Left lobe of liver (tissue), 2 donors: ENCODE measurements at places on chromosomes 7 and 10. TPM values are rescaled to one million over a fixed set of nuclear protein-coding genes. Genes with fewer than 3 reads are reported as not detected.

DNA sequence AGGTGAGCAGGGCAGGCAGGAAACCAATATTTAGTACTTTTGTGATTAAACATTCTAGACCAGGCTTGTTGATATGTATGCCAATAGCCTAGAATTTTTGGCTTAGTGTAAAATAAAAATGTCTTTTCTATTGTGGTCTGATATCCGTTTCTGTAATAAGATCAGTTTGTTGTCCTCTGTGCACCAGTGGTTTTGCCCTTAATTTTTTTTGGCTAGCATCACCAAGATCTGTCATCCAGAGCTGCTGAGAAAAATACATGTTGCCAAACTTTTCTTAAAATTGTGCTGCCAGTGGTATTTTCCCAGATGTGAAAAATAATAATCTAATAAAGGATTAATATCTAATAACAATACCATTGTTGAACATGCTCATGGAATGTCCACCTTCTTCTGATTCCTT, 115.6 kb downstream of the TWIST1 start:
- no peak for DNase-seq

DNA sequence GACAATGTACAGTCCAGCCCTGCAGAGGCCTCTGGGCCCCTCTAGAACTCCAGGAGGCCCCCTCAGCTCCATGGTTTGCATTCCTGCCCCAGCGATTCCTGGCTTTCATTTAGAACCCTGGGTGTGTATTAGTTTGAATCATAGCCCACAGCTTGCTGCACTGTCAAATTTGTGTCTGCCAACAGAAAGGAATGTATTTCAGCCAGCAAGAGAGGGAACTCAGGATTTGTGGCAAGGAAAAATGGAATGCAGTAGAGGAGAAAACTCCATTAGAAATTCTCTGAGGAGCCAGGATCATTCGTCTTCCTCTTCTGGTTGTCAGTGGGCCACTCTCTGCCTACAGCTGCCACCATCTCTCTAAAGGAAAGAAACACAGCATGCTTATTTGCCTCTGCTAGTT, 27.9 kb upstream of the WDR11 start:
- DNase-seq = no peak

DNA sequence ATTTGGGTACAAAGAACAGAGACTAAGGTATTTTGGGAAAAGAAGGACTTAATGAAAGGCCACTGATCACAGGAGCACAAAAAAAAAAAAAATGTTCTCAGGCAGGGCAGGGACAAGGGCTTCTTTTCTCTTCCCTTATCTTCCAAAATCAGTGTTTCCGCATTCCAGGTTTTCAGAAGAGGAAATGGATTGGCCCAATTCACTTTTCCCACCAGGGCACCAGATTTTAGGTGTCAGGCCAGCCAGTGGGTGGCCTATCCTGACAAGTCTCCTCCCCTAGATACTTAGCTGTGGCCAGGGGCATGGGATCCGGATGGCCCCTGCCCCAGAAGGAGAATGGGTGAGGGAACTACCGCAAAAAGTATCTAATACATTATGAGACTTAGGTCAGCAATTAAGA, 88.9 kb upstream of the WAC start:
- DNase-seq = no peak

GRCh38 chr7:16754856-16755317, 1.3 kb downstream of the TSPAN13 start:
- no peak for DNase-seq

GRCh38 chr10:92064506-92064905, 140.9 kb downstream of the BTAF1 start:
- no peak for DNase-seq

DNA sequence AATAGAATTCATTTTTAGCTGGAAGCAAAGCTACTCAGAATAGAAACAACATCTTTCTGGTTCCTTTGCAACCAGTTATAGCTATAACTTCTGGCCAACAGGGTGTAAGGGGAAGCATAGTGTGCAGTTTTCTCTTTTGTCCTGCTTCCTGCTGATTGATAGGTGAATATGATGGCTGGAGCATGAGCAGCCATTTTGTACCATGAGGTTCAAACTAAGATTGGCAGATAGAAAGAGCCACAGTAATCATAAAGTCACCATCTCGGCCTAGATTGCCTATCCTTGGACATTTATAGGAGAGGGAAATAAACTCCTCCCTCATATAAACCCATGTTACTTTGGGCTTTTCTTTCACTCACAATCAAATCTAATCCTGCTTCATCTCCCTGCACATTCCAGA, 102.2 kb upstream of the FGFR2 start:
- no peak for DNase-seq

- no peak for DNase-seq
Observed at GRCh38 chr10:108393089-108393488, 1228.6 kb upstream of the SORCS1 start.

- DNase-seq = no peak
Observed at GRCh38 chr10:76309741-76310587, 878.5 kb downstream of the LRMDA start.

DNA sequence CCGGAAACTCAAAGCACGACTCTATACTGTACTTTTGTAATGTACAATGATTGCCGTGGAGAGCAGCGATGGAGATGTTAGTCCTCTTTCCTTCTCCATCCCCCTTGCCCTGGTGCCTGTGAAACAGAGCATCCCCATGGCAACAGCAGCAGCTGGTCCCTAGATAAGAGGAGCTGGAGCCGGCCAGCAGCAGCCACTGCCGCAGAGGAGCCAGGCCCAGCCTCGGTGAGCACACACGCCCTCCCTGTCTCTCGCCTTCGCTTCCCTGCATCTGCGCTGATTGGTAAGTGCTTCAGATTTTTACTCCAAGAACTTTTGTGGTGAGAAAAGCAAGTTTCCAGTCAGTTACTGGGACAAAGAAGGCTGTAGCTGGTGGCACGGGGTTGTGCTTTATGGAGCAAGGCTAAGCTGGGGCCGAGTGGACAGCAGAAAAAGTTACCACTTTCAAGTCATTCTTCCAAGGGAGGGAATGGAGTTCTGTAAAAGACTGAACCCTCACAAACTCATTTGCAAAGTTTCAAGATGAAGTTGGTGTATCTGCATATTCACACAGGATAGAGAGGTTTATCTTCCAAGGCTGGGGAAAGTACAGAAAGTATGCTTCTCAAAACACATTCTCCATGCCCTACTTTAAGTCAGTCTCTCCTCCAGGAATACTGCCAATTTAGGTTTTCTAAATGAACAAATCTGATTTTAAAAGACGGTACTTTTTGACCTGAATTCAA, at the start of gene PPP1R17:
Gene PPP1R17, plus strand, starts transcription at position 192 of the 725 bp plus-strand sequence. CDS start 5,227 bp downstream, outside the sequence.
- no peak for DNase-seq

DNA sequence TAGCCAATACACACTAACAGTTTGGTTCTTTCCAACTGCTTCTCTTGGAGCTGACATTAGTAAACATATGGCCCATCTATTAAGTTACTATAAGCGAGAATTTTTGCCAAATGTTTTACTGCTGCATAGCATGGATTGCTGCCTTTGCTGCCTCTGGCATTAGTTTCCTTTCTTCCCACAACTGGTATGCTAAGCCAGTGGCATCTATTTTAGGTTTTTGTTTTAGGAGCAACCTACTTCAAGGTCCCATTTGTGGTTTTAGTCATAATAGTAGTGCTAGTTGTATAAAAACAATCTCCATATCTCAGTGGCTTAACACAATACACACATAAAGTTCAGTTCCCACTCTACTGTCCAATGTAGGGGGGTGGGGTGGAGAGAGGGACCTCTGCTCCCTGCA, 25.9 kb upstream of the PANK1 start:
- no peak for DNase-seq

GRCh38 chr10:126277181-126277580, 111.1 kb downstream of the ADAM12 start:
- no peak for DNase-seq

GRCh38 chr7:151035902-151036301, 7.7 kb downstream of the ABCB8 start:
- no peak for DNase-seq

GRCh38 chr7:116087291-116087690, 56.7 kb upstream of the TFEC start:
- no peak for DNase-seq

- no peak for DNase-seq
Observed at GRCh38 chr10:102767428-102768160, 23.8 kb downstream of the WBP1L start.

GRCh38 chr7:30864101-30864500, 47.6 kb upstream of the AQP1 start:
- no peak for DNase-seq

FGFBP3 gene
- 0.33 TPM for total RNA-seq

KCP gene
- 0.15 TPM for total RNA-seq

DNAJC12 gene
- 14.3 TPM for total RNA-seq

PLXDC2 gene
- total RNA-seq = 5.0 TPM

SNCG gene
- total RNA-seq = 2.0 TPM
